Smooth muscle cell of trachea (primary cell): ENCODE measurements at places on chromosomes 5 and 9. TPM values are rescaled to one million over a fixed set of nuclear protein-coding genes. Genes with fewer than 3 reads are reported as not detected.

ZNF462 gene
- 17.0 and 19.0 TPM in 2 replicates for total RNA-seq

PCDHGA11 gene
- total RNA-seq, result 23.0 and 26.9 TPM in 2 replicates

PCDHB14 gene
- 0.15 and 1.2 TPM in 2 replicates for total RNA-seq

WHRN gene
- total RNA-seq, result 0.73 and 4.0 TPM in 2 replicates
